ENCODE measurements at places on chromosomes 1 and 21.

DNA sequence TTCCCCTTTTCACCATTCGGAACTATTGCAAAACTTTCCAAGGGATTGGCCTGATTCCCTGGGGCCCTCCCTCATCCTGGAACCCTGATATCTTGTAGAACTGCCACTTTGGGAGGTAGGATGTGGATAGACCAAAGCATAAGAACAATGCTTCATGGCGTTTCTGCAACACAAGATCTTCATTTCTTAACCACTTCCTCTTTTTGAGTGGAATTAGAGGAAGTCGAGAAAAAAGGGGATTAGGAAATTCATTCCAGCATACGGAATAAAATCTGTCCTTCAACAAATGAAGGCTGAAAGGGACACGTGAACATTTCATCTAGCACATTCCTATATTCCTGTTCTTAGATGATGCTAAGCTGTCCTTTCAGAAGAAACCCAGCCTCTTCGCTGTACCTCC is 149.3 kb downstream of the HUNK start:
- DNase-seq = no peak

DNA sequence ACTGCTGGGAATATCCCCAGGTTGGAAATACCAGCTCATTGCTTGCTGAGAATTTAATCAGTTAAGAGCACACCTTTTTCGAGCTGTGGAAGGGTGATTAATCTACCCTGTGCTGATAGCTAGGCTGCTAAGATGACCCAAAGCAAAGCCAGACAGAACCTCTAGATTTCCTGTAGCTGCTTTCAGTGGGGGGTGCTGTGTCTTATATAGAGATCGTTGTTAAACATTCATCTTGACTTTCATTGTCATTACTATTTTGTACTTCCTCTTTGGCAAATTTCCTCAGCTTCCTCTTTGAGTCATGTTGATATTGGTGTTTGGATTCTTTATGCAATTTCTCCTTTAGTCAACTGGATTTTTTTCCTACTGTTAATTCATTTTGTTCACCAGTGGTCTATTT is 155.3 kb downstream of the DISC1 start:
- no peak for DNase-seq

DNA sequence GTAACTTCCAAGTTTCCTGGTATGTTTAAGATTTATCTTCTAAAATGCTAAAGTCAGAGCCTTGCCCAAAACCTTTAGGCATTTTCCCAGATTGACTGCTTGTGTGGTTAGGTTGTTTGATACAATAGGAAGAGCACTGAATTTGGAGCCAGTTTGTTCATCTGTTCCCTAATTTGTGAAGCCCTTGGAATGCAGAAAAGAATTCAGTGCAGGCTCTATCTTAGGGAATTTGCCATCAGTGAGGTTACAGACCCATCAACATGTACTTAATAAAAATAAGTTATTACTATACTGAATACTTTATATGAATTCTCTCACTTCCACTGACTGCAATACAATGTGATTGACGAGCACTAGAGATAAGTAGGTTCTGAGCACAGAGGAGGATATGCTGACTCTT is 120.2 kb downstream of the PIK3R3 start:
- no peak for DNase-seq

GRCh38 chr21:45225741-45226327 is 61.9 kb downstream of the POFUT2 start:
- no peak for DNase-seq

- no peak for DNase-seq
Observed at GRCh38 chr1:204723131-204723787, 37.7 kb upstream of the LRRN2 start.

GRCh38 chr1:43273708-43274107 is 3.9 kb downstream of the TMEM125 start:
- no peak for DNase-seq
